Brain (organoid and tissue), 16 donors: ENCODE measurements at places on chromosomes 11 and 22.

GRCh38 chr22:32534252-32535235 lies 59.9 kb downstream of the FBXO7 start:
- DNase-seq = no peak

GRCh38 chr11:135027461-135027860 lies 615.4 kb upstream of the B3GAT1 start:
- DNase-seq = no peak

DNA sequence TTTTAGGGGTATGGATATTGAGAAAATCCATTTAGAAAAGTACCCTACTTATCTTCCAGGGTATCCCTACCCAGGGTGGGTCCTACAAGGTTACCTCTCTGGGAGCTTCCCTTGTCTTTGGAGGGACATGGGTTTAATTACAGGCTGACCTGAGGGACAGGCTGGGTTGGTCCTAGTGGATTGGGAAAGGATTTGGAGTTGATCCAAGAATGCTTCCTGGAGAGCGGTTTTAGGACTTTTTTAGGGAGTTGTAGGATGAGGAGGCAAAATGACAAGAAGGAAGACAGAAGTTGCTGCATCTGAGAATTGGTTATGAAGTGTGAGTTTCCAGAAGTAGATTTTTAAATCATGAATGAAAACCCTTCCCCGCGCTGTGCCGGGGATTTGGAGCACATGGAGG lies 61.8 kb upstream of the CRTAM start:
- no peak for DNase-seq

GRCh38 chr11:447923-448731 lies 2.0 kb upstream of the PTDSS2 start:
- DNase-seq = peak; percentile 96

DNA sequence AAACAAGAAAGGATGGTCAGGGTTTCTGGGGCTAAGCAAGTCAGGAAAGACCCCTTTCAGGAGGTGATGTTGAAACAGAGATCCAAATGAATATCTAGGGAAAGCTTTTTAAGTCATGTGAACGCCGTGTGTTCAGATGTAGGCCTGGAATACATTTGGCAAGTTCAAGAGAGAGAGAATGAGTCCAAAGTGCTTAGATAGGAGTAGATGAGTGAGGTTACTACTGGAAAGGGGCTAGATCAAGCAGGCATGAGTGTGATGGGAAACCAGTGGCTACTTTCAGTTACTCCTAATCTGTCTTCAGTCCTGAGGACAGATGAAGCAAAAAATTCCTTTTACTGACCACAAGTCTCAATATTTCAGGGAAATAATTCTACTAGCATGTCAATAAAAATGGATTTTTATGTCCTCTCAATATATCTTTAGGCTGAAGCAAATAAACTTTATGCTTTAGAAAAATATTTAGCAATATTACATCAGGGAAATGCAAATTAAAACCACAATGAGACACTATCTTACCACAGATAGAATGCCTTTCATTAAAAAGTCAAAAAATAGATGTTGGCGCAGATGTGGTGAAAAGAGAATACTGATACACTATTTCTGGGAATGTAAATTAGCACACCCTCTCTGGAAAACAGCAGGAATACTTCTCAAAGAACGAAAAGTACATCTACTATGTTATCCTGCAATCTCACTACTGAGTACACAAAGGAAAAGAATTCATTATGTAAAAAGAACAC lies 1085.0 kb upstream of the TENM4 start:
- no peak for DNase-seq

DNA sequence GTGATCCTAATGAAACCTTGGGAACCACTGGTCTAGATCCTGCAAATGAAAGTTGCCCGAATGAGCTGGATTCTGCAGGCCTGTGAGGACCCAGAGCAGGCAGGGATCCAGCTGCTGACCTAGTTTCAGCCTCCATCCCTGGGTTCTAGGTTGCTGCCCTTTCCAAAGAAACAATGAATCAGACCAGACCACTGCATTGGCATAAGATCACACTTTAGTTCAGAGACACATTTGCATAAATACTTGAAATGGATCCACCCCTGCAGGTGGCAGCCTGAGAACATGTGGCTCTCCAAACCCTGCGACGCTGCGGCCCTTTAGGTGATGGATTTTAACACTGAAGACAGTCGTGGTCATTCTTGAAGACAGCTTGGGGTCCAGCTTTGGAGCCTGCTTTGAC lies 23.7 kb downstream of the ADAMTS8 start:
- DNase-seq = no peak

DNA sequence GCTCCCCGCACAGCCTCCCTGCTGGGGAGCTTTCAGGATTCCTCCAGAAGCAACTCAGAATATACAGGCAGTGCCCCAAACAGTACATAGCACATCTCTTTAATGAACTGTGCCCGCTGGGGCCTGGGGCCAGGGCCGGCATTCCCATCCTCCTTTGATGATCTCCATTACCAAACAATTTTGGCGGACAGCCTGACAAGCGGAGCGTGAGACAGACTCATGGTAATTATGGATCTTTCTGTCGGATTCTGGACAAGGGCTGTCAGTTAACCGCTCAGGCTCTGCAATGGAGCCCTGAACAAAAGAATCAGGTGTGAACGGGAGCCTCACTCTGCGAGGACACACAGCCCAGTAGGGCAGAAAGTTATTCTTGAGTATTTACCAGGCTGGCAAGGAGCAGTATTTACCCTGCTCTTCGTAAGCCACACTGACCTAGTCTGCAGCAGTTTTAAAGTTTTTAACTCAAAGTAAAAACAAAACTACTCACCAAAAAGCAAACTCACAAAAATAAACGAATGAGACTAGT lies 174.0 kb downstream of the TBC1D22A start:
- DNase-seq = peak; percentile 68

GRCh38 chr11:74397501-74398243 lies 561 bp downstream of the PGM2L1 start:
- DNase-seq = peak; percentile 82

DNA sequence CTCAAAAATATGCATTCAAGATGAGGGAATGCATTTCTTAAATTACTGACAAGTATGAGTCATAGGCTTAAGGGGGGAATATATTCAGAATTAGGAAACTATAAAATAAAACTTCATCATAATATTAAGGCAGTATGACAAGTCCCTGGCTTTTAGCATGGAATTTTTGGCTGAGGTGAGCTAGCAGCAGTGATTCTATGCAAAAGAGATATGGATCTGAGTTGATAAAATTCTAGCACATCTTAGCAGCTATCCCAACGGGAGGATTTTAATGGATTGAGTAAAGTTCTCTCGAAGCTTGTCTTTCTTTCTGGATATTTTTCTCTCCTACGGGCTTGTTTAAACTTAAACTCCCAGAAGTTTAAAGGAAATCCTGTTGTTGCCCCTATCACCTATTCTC lies 1.2 kb downstream of the OR51Q1 start:
- DNase-seq = no peak

GRCh38 chr11:67632175-67632981 lies 2.6 kb upstream of the NUDT8 start:
- no peak for DNase-seq

DNA sequence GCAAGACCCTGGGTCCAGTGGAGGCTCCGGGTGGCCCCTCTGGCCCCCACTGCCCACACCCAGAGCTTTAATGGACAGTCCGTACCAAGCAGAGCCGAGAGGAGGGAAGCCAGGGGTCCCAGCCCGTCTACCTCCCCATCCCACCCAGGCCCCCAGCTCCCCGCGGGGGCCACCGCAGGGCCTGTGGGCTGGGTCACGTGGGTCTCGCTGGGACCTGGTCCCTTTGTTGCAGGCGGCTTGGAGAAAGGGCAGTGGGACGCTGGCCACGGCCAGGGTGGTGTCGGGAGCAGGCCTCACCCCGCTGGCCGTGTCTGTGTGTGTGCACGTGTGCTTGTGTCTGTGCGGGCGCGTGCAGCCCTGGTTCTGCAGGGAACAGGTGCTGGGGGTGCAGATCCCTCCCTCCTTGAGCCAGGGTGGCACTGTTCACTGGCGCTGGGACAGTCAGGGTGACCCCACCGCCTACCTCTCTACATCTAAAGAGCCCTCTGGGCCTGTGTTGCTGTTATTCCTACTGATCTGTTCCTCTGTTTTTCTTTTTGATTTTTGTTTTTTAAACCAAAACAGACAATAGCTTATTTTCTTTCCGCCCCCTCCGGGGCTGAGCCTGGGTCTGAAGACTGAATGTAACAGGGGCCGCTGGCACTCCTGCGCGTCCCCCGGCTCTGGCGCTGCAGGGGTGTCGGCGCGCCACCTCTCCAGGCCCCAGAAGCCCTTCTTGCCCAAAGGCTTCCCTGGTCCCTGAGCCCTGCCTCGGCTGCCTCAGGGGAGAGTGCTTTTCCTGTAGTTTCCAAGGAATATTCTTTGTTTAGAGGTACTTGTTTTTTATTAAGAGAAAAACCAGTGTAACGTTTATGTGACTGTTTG lies 20.1 kb upstream of the TMEM191C start:
- no peak for DNase-seq

GRCh38 chr22:30521368-30522156 lies 16.1 kb upstream of the SEC14L4 start:
- DNase-seq = no peak

DNA sequence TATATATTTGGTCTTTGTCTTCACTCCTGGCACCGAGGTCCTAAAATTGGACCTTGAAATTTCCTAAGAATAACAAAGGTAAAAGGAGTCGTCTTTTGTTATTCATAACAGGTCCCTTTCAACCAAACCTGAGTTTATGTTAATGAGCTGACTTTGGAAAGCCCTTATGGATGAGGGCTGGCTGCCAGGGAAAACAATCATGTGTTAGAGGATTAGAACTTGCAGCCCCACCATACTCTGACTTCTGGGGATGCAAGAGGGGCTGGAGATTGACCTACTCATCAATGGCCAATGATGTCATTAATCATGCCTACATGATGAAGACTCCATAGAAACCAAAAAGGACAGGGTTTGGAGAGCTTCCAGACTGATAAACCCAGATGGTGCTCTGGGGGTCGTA lies 118.9 kb downstream of the MRTFA start:
- no peak for DNase-seq

GRCh38 chr22:24681236-24681635 lies 78.2 kb downstream of the GGT1 start:
- no peak for DNase-seq

- peak; percentile 34 for DNase-seq
Observed at GRCh38 chr11:132792341-132793140, 739.8 kb downstream of the OPCML start.

GRCh38 chr11:100467821-100468508 lies 219.1 kb upstream of the ARHGAP42 start:
- DNase-seq = no peak

DNA sequence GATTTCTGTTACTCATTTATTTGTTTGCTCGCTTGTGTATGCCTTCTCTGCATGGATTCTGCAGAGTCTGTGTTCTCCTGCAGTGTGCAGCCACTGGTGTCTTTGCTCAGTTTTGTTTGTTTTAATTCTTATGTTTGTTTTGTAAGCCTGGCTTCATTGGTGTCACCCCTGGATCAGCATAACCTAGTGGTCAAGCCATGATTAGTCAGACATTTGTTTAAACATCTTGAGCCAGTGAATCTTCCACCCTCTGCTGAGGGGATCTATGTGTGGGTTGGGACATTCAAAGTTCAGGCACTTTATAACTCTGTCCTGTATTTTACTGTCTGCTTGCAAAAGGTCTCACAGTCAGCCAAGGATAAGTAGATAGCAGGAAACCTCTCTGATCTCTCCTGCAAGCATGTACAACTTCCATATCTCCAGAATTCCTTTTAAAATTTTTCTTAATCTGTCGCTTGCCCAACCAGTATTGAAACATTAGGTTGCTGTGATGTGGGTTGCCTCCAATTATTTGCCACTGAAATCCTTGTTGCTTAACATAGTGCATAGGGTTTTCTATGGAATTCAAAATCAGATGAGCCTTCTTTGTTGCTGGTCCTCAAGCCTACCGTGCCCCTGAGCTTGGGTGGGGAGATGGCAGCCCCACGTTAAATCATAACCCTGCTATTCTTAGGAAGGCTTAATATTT lies 86.8 kb downstream of the KCNQ1OT1 start:
- no peak for DNase-seq

GRCh38 chr22:20918663-20919218 lies 1.5 kb downstream of the CRKL start:
- no peak for DNase-seq

- DNase-seq = no peak
Observed at GRCh38 chr11:64260147-64260708, 8.9 kb downstream of the PLCB3 start.

GRCh38 chr11:31059529-31059928 lies 310.0 kb downstream of the DCDC1 start:
- DNase-seq = no peak

DNA sequence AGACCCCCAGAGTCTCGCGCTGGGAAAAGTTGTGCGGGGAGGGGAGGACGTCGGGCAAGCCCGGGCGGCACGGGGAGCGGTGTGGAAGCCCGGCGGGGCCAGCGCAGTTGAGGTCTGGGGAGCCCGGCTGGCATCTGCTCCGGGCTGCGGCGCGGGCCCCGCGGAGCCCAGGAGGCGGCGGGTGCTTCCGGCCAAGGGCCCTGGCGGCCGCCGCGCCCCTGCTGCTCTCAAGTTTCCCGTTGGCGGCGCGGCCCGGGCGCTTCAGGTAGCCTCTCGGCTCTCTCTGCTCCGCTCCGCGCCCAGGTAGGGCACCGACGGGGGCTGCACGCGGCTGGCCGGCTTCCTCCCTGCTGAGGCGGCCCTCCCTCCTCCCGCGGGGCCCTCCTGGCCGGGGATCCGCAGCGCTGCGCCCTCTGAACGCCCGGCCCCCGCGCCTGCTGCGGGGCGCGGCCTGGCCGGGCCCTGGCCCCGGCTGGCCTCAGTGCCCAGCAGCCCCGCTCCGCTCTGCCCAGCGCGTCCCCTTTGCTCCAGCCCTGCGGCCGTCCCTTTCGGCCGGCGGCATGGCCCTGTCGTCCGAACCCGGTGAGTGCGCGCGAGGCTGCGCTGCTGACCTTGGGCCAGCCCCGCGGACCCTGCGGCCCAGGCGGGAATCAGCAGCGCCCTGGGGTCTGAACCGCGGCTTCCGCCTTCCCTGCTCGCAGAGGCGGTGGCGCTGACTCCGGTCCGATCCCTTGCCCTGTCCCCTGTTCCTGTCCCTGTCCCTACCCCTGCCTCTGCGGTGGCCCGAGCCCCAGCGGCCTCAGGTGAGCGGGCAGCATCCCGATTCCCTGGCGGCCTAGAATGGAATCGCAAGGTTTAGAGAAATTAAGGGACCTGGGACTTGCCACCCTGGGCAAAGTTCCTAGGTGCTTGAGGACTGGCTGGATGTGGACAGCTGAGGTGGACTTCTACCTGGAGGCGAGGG lies 4.3 kb upstream of the AMPD3 start:
- DNase-seq = peak; percentile 22

DNA sequence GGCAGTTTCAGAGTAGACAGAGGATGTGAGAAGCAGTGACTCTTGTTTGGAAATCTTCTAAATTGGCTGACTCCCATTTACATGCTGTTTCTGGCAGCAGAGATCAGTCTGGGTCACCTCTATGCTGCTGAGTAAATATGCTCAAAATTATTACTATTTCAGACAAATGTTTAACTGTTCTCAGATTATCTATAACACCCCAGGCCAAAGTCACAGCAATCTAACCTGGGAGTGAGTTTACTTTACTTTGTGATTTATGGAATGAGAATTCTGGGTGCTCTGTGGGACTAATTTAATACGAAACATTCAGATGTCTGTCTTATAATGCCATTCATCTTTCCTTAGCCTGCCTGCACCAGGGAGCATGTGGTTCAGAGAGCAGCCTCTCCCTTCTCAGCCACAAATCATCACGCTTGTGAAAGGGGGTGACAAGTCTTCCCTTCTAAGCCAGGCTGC lies 282.5 kb upstream of the MPPED2 start:
- DNase-seq = peak; percentile 32
